Activated CD4-positive, alpha-beta memory T cell treated with anti-CD3 and anti-CD28 coated beads, Interleukin-2, amount 10 ng/mL, durations not matched to agents 7 days and 5 days (primary cell): ENCODE measurements at places on chromosomes 1 and 21.
A peak's percentile ranks its signal among the peaks of the same experiment; 100 is the strongest.

DNA sequence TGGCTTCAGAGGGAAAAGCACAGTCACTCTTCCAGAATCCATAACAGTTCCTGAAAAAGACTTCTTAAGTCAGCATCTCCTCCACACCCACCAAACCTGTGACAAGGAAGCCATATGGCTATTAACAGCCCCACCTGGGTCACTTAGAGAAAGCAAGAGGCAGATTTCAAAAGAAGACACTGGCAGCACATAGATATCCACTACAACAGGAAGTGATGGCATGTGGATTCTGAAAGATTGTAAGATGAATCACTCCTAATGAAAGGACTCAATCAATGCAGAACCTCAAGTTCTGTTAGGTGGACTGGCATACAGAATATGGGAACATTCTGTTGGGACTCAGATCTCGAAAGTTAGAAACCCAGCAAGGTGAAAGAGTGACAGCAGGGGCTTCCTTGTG, 365.9 kb downstream of the TGFB2 start:
- no peaks in the 10 kb centered on the region for H3K27me3 ChIP-seq
- no peak overlapping the region for H3K4me3 ChIP-seq
- no peaks in the 10 kb centered on the region for H3K36me3 ChIP-seq
- DNase-seq, result no peak
- H3K27ac ChIP-seq, result no peak overlapping the region

DNA sequence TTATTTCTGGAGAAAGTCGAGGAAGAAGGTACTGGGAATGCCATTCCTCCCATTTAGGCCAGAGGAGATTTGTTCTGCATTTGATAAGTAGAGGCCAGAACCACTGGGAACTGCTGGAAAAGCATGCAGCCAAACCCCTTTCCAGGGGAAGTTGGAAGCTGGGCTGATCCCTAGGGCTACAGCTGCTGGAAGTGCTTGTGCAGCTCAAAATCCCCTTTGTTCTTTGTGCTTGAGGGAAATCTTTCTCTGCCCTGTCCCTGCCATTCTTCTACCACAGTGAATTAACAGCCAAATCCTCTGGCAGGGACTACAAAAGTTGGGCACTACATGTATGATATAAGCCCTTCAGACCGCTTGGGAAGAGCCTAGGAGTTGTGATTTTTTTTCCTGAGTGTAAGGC, 734.1 kb downstream of the LRRIQ3 start:
- no peak overlapping the region for H3K27ac ChIP-seq
- H3K36me3 ChIP-seq, result no peaks in the 10 kb centered on the region
- H3K27me3 ChIP-seq, result no peaks in the 10 kb centered on the region
- H3K4me1 ChIP-seq, result no peaks in the 10 kb centered on the region
- DNase-seq, result no peak
- no peak overlapping the region for H3K4me3 ChIP-seq

- H3K4me3 ChIP-seq, result peak overlapping the region; percentile 58
- no peaks in the 10 kb centered on the region for H3K36me3 ChIP-seq
- peak; percentile 62 for DNase-seq
- peak overlapping the region; percentile 73 for H3K27ac ChIP-seq
Measured at GRCh38 chr1:145983960-145984830, 12.2 kb downstream of the TXNIP start.

DNA sequence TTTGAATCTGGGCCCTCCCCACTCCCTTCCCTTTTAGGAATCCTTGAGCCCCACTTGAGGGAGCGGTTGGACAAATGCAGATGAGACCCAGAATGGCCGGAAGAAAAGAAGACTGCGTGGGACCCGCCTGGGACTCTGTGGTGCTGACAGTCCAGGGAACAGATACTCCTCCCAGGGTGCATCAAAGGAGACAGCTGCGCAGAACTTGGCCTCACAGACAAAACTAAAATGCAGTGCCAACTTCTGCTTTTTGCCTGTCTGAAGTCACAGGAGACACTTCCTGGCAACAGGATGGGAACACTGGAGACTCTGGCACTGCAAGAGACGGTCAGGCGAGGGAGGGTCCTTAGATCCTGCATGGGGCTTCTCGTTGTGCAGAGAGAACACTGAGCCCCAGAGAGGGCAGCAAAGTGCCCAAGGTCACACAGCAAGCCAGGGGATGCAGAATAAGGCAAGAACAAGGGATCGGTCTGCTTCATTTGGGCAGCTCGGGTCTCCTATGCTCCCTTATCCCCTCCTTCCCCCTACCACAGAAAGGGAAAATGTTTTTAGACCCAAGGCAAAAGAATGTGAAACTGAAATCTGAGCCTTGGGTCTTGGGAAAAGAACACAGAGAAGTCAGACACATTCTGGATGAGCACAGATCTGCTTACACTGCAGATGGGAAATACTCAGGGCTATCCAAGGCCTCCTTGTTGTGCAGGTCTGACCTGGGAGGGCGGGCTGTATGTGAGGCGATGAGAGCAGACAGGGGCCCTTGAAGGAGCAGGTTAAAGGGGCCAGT, 182.4 kb downstream of the TRABD2B start:
- H3K36me3 ChIP-seq, result no peaks in the 10 kb centered on the region
- H3K27me3 ChIP-seq, result peaks cover 4% of the 10 kb centered on the region
- H3K4me1 ChIP-seq, result no peaks in the 10 kb centered on the region
- no peak overlapping the region for H3K27ac ChIP-seq
- H3K4me3 ChIP-seq, result no peak overlapping the region

DNA sequence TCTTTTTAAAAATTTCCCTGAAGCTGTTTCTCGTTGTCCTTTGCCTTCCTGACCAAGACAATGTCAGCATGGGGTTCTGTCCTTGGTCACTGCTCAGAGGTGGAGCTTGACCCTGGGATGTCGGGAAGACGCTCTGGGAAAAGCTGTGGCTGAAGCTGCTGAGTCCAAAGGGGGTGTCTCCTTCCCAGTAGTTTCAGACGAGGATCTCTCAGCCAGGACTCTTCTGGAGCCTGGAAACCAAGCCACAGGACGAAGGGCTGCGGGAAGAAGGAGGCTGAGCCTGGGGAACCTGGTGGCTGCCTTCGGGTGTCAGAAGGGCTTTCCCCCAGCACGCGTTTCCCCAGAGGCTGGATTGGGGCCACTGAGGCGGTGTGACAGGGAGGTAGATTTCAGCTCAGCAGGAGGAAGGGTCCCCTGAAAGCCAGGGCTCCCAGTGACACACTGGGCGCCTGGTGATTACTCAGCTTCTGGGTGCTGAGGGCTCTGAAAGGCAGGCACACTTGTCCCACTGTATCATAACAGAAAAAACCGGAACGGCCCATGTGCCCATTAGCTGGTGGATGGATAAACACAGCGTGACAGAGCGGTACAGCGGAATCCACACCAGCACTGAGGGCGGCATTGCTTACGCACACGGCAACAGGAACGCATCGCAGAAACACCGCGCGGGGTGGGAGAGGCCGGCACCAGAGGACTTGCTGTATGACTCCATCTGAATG, 5.0 kb upstream of the KRTAP12-1 start:
- peaks cover 25% of the 10 kb centered on the region for H3K27me3 ChIP-seq
- peaks cover 10% of the 10 kb centered on the region for H3K4me1 ChIP-seq
- no peak overlapping the region for H3K4me3 ChIP-seq
- no peak overlapping the region for H3K27ac ChIP-seq

DNA sequence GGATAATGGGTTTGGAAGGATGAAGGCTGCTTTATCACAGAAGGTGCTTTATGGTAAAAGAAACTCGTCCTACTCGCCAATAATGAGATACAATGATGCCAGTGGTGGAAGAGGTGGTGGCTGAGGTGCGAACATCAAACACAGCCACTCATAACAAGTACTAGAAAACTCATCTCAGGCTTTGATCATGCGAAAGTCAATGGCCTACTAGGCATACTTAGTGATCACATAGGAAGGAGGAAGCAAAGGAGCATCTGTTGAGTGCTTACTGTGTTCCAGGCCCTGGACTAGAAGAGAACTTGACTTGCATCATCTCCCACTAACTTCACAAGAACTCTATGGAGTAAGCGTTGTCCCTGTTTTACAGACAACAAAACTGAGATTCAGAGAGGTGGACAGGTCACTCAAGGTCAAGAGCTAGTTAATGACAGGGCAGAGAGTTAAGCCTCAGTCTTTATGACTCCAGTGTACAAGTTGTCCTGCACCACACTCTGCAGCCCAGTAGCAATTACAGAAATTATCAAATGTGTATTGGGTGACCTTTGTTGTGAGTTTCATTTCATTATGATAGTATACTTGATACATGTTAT, 33.6 kb downstream of the RUNX1 start:
- no peaks in the 10 kb centered on the region for H3K27me3 ChIP-seq
- H3K4me3 ChIP-seq, result no peak overlapping the region
- no peak for DNase-seq
- H3K27ac ChIP-seq, result no peak overlapping the region
- H3K4me1 ChIP-seq, result peaks cover 49% of the 10 kb centered on the region

- H3K4me1 ChIP-seq, result no peaks in the 10 kb centered on the region
- no peaks in the 10 kb centered on the region for H3K36me3 ChIP-seq
- no peak for DNase-seq
- peaks cover 2% of the 10 kb centered on the region for H3K27me3 ChIP-seq
- H3K4me3 ChIP-seq, result no peak overlapping the region
- no peak overlapping the region for H3K27ac ChIP-seq
Measured at GRCh38 chr1:168099337-168099801, 37.4 kb downstream of the GPR161 start.

GRCh38 chr21:37237346-37237745, 29.8 kb downstream of the VPS26C start:
- no peak for DNase-seq
- peaks cover 40% of the 10 kb centered on the region for H3K4me1 ChIP-seq
- H3K36me3 ChIP-seq, result peaks cover 49% of the 10 kb centered on the region
- no peak overlapping the region for H3K4me3 ChIP-seq
- no peak overlapping the region for H3K27ac ChIP-seq

- peaks cover 2% of the 10 kb centered on the region for H3K27me3 ChIP-seq
- H3K36me3 ChIP-seq, result peaks cover 8% of the 10 kb centered on the region
- H3K4me1 ChIP-seq, result peaks cover 35% of the 10 kb centered on the region
Measured at GRCh38 chr1:75723989-75724471, 479 bp upstream of the ACADM start.

DNA sequence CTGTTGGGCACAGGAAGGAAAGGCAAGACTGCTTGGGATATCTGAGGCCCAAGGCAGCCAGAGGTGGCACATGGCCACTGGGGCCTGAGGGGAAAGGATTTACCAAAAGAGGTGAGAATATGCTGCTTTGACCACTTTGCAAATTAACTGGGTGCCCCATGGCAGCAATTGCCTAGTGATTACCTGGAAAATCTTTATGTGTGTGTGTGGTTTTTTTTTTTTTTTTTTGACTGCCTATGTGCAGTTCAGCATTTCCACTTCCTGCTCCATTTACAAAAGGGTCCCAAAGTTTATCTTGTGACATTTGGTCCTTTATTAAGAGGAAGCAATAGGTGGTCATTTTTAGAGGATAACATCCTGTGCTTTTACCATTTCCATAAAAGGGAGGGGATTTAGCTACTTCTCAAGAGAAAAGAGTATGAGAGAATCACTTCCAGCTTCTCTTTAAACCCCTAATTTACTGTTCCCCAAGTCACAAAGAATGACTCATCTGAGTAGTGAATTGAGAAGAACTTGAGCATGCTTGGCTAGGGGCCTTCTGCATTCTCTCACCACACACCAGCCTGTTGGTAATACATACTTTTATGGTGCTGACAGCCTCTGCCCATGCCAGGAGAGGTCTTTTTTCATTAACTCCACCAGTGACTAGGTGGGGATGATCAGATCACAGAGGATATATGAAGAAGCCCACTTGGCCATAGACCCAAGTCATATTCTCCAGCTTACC, 52.1 kb downstream of the SYDE2 start:
- peaks cover 35% of the 10 kb centered on the region for H3K4me1 ChIP-seq
- no peak overlapping the region for H3K4me3 ChIP-seq
- peak; percentile 44 for DNase-seq
- H3K36me3 ChIP-seq, result no peaks in the 10 kb centered on the region
- H3K27me3 ChIP-seq, result peaks cover 7% of the 10 kb centered on the region

GRCh38 chr1:67264152-67264551, 43.5 kb upstream of the IL12RB2 start:
- no peak overlapping the region for H3K27ac ChIP-seq
- peaks cover 1% of the 10 kb centered on the region for H3K36me3 ChIP-seq
- no peaks in the 10 kb centered on the region for H3K27me3 ChIP-seq

DNA sequence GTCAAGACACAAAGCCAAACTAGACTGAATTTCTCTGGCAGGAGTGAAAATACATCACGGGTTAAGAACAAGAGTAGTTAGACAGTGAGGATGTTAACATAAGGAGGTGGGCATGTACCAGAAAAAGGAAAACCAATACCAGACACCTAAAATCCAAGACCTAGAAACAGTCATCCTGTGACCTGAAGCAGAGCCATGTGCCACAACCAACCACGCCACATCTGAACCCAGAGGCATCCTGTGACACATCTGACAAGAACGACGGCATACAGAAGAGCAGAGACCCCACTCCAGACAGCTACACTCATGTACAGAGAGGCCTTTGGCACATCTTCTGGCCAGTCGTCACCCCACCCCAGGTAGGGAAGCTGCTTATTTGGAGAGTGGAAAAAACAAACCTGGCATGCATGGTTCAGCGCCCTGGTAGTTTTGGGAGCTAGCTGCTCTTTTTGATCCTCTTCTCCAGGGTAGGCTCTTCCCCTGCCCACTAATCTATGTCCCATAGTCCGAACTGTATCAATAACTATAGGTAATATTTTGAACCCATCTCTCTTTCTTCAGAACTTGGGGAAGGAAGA, 72.1 kb downstream of the SLC45A1 start:
- peaks cover 56% of the 10 kb centered on the region for H3K4me1 ChIP-seq
- H3K27me3 ChIP-seq, result no peaks in the 10 kb centered on the region
- peak; percentile 34 for DNase-seq
- H3K4me3 ChIP-seq, result no peak overlapping the region
- H3K27ac ChIP-seq, result peak overlapping the region; percentile 18

DNA sequence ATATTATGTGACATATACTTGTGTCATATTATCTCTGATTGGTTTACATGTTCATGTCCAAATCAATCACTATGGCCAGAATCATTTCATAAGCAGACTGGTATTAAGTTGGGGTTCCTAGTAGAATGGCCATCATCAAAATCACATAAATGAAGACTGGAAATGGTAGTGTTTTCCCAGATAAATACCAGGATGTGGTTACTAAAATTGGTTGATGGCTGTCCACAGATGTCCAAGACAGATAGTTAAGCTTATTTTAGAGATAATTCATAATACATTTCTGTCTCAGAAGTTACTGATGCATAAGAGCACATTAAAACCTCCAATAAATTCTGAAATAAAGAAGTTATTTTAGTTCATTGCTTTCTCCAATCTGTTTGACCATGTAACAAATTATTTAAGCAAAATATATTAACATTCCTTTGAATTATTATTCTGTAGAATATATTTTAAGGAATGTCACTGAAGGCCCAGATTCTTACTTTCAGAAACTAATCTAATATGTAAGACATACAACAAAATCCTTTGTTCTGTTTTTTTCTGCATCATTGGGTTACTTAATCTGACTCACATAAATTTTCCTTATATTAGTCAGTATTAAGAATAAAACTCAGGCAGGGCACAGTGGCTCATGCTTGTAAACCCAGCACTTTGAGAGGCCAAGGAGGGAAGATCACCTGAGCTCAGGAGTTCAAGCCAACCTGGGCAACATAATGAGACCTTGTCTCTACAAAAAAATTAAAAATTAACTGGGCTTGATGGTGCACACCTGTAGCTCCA, 483.9 kb downstream of the PTPRC start:
- no peaks in the 10 kb centered on the region for H3K27me3 ChIP-seq
- DNase-seq, result no peak
- H3K27ac ChIP-seq, result no peak overlapping the region
- no peak overlapping the region for H3K4me3 ChIP-seq

GRCh38 chr1:71093938-71094337, 13.1 kb upstream of the ZRANB2 start:
- DNase-seq, result no peak
- no peak overlapping the region for H3K4me3 ChIP-seq
- no peaks in the 10 kb centered on the region for H3K4me1 ChIP-seq
- no peaks in the 10 kb centered on the region for H3K36me3 ChIP-seq
- no peak overlapping the region for H3K27ac ChIP-seq
- H3K27me3 ChIP-seq, result peaks cover 3% of the 10 kb centered on the region

- DNase-seq, result no peak
- H3K4me3 ChIP-seq, result no peak overlapping the region
- H3K36me3 ChIP-seq, result no peaks in the 10 kb centered on the region
Measured at GRCh38 chr1:7292036-7292681, 478.9 kb upstream of the VAMP3 start.
